Umbilical cord (tissue), 2 donors: ENCODE measurements at places on chromosomes 16 and 17. TPM values are rescaled to one million over a fixed set of nuclear protein-coding genes. Genes with fewer than 3 reads are reported as not detected.
A peak's percentile ranks its signal among the peaks of the same experiment; 100 is the strongest.

DNA sequence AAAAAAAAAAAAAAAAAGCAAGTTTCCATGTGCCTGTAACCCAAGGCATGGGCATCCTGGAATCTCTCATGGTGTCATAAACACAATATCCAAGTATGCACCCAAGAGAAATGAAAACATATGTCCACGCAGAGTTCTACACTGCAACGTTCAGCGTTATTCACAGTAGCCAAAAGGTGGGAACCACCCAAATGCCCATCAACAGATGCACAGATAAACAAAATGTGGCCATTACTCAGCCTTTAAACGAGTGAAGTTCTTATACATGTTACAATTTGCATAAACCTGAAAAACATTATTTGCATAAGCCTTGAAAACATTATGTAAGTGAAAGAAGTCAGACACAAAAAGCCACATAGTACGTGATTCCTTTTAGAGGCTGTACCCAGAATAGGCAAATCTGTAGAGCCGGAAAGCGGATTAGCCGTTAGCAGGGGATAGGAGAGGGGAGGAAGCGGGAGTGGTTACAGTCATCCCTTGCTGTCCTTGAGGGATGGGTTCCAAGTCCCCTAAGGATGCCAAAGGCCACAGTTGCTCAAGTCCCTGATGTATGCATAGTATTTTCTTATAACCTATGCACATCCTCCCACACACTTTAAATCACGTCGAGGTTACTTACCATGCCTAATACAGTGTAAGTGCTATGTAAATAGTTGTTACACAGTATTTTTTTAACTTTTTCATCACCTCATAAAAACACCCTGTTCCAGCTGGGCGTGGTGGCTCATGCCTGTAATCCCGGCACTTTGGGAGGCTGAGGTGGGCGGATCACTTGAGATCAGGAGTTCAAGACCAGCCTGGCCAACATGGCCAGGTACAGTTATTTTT, 47.3 kb upstream of the DNAH17 start:
- DNase-seq = peak; percentile 31

GRCh38 chr17:70709596-70709995, 540.3 kb downstream of the KCNJ2 start:
- DNase-seq = no peak

DNA sequence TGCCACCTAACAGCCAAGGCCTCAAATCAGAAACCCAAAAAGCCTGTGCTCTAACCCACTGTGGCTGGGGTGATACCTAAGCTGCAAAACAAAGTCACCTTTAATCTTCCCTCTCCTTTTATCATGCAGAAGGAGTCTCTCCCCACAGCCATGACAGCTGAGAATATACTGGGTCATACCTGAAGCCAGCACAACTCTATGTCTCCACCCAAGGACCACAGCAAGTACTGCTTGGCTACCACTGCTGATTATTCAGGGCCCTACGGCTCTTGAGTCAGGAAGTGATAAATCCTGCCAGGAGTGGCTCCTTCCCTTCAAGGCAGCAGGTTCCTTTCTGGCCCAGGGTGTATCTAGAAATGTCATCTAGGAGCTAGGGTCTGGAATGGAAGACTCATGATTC, 151.5 kb upstream of the TOM1L1 start:
- no peak for DNase-seq

DNA sequence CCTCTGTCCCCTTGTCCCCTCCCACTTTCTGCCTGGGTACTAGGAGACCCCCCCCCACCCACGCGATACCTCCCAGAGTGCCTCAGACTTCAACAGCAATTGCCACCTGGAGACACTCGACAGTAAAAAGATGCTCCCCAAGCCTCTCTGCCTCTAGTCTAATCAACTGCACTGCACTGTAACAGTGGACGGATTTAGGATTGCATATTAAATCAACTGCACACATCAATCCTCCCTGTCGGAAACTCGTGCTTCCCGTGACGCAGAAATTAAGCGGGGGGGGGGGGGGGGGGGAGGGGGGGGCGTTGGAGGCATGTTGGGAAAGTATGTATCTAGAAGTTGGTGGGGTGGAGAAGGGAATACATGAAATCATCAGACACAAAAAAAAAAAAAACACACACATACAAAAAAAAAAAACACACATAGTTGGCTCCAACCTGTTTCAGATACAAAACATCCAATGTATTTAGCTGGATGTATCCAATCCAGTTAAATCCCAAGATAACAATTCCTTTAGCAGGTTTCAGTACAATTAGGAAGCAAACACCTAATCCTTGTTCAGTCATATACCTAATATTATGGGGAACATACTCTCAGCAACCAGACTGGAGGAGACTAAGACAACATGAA, 29.7 kb downstream of the FAM222B start:
- no peak for DNase-seq

- DNase-seq = no peak
Observed at GRCh38 chr16:75237398-75238131, 13.9 kb downstream of the BCAR1 start.

DNA sequence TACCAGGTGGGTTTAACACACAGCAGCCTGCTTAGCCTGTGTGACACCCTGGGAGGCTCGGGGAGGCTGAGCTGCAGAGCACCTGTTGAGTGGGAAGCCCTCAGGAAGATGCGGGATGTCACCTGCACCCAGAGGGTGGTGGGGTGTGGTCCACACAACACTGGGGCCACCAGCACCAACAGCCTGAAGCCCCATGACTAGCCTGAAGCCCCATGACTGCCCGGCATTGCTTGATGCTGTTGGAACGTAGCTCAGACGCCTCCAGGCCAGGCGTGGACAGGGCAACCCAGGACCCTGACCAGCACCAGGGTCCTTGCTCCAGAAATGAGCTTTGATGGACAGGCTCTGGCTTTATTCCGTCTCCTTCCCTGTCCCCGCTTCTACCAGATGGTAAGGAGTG, 76.3 kb upstream of the ZNF469 start:
- no peak for DNase-seq

- no peak for DNase-seq
Observed at GRCh38 chr17:35519439-35519838, 18.0 kb downstream of the SLFN12L start.

GRCh38 chr17:51948128-51948527, 210.4 kb downstream of the CA10 start:
- DNase-seq = no peak

DNA sequence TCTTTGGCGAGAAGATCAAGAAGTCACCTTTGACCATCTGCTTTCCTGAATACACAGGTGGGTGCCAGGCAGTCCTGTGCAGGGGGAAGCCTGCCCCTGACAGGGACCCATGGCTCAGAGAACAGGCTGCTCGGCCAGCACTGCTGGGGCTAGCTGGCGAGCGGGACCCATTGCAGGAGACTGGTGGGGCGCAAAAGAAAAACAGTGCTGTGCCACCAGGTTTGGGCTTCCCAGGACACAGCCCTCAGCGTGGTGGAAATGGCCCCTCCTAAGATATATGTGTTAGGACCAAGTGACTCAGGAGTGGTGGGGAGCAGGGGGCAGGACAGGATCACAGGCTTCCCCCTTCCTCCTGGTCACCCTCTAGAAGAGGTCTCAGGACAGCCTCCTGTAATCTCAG, 73.9 kb downstream of the AMFR start:
- DNase-seq = no peak

GRCh38 chr16:47492036-47492427, 30.9 kb downstream of the PHKB start:
- no peak for DNase-seq

DNA sequence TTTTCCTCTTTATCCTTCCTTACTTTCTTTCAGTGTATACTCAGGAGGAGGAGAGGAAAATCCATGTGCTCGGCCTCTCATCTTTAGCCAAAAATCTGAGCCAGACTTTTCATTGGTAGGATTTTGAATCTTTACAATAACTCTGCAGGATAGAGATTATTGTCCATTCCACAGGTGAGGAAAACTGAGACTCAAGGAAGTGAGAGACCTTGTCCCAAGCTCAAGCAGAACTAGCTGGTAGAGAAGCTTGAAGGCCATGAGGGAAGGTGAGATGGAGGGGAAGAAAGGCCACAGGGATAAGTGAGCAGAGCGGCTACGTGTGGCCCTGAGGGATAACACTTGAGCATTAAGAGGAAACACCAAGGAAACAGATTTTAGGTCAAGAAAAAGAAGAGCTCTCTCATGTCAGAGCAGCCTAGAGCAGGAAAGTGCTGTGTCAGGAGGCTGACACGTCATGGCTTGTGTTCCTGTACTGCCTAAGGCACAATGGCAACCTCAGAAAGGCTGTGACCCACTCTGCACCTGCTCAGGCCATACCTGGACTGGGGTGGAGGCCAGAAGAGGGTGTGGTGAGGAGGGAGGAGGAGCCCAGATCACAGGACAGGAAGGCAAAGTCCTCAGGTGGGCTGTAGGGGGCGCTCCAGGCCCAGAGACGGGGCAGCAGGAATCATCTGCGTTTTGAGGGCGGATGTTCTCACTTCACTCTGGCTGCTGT, 11.9 kb downstream of the MT4 start:
- peak; percentile 33 for DNase-seq

Gene TBC1D3B
- 2.9 TPM for total RNA-seq

Gene DBNDD1
- 0.72 TPM for total RNA-seq
